Activated CD4-positive, CD25-positive, alpha-beta regulatory T cell treated with anti-CD3 and anti-CD28 coated beads, Interleukin-2, amount 50 U/mL, for 72 hours (primary cell): ENCODE measurements at places on chromosomes 5 and 9.

- DNase-seq = no peak
Observed at GRCh38 chr9:6822696-6823095, 64.9 kb downstream of the KDM4C start.

GRCh38 chr5:45038366-45038987 lies 229.7 kb downstream of the MRPS30 start:
- no peak for DNase-seq

DNA sequence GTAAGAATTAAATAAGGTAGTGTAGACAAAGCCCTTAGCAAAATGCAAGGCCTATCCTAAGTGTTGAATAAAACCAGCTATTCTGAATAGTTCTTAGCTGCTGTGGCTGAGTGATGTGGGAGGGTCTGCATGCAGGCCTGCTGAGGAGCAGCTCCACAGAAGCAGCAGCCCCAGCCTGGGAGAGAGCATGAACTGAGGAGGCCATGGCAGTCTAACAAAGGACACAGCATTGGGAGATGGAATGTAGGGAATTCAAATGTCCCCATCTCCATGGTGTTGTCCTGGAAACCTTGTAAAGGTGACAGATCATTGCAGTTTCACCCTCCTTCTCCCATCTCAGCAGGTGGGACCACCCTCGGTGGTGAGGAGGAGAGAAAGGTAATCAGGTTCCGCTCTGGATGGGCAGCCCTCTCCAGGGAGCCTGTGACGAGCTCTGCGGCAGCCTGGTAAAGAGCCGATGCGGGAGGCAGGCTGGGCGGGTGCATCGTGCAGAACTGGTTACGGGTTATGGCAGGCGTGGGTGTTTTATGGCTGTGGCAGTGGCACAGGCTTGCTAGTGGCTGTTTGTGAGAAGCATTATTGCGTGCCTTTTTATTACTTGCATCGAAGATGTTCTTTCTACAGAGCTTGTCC lies 199.9 kb upstream of the GLRA1 start:
- DNase-seq = no peak

- DNase-seq = no peak
Observed at GRCh38 chr9:114308361-114308950, 14.4 kb upstream of the ORM1 start.

- DNase-seq = no peak
Observed at GRCh38 chr9:81685763-81686613, 3.4 kb downstream of the TLE1 start.

DNA sequence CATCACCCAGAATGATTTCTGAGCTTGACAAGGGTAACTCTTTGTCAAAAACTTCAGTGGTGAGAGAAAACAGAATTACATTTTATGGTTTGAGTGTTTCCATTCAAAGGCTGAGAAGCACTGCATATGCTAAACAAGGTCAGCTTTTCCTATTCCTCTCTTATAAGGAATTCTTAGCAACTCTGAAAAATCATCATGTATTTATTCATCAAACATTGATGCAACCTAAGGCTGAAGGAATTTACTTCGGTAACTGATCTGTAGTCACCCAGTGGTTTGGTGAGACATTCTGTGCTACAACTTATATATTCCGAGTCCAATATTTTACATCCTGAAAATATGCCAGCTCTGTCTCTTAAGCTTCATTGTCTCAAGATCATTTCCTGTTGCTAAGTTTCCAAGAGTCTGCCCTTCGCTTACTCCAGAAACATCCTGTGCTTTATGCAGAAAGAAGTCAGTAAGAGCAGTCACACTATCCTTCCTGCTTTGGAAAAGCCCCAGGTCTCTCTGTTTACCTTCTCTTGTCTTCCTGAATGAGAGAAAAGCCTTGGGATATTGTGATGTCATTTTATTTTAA lies 176.6 kb upstream of the TBCA start:
- DNase-seq = no peak

DNA sequence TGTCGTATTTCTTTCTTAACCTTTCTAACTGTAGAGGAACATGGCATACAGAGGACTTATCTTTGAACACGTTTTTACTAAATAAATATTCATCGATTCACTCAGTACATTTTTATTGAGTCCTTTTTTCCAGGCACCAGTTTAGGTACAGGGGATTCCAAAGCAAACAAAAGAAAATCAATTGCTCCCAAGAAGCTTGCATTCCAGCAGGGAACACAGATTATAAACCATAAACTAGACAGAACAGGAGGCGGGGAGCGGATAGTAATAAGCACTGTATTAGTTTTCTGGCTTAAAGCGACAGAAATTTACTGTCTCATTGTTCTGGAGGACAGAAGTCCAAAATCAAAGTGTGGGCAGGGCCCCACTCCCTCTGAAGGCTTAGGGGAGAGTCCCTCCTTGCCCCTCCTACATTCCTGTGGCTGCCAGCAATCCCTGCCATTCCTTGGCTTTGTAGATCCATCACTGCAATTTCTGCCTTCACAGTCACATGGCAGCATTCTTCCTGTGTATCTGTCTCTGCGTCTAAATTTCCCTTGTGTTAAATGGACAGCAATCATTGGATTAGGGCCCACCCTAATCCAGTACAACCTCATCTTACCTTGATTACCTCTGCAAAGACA lies 115.5 kb downstream of the COL23A1 start:
- DNase-seq = no peak

DNA sequence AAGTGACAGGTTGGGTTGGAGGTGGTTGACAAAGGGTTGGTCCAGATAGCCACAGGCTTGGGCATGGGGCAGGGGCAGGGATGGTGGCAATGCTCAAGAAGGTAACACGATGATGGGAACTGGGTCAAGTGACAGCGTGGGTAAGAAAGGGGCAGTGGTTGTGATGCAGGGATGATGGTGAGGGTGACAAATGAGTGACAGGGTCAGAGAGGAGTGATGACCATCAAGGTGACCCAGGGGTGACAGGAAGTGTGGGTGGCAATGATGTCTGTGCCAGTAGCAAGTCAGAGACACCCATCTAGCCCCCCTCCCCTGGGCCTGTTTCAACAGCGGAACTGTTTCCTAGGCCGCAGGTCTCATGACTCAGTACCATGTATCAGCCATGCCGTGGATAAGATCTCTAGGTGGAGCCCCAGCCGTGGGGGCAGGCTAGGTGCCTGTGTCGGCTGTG lies 20.5 kb downstream of the AQP3 start:
- DNase-seq = no peak

DNA sequence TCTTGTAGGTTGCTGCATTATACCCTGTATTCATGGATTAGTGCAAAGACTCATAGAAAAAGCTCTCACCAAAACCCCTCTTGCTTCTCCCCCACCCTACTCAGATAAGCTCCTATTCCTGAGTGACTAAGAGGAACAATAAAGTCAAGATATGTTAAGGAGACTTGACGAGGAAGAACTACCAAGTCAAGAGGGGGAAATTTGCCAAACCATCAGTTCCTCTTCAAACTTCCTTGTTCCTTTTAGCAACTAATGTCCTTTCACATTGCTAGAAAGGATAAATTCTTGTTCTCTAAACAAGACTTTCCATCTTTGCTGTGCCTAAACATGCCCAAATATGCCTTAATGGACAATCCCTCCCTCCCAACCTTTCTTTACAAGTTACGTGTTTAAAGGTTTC lies 27.0 kb downstream of the CNOT8 start:
- no peak for DNase-seq

GRCh38 chr9:123834889-123835562 lies 94.9 kb downstream of the DENND1A start:
- no peak for DNase-seq

DNA sequence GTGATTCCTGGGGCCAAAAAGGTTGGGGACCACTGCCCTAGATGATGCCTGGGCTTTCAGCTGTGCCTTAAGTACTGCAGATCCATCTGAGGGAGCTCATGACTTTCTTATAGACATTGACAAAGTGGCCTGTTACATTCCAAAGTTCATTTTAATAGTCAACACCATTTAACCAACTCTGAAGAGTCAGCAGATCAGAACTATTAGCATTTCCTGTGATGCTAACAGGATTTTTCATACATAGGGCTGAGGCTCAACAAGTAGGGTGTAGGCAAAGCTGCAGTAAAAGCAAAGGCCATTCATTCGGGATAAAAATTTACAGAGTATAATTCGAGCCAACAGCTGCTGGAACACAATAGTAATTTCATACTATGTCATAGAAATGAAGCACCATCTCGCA lies 105.4 kb downstream of the LPAR1 start:
- DNase-seq = no peak

DNA sequence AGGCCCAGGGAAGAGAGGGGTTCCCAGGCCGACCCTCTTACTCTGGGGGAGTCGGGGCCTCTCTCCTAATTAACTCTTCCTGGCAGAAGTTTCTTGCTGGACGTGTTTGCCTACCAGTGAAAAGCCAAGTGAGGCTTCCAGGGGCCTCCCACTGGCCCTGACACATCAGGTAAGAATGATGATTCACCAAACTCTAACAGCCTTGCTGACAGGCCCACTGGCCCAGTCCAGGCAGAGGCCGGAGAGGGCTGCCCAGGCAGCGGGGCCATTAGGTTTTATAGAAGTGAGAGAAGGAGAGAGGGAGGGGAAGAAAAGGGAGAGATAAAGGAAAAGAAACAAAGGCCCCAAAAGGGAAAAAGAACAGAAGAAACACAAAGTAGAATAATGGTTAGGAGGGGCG lies 50.8 kb upstream of the FOXE1 start:
- no peak for DNase-seq

DNA sequence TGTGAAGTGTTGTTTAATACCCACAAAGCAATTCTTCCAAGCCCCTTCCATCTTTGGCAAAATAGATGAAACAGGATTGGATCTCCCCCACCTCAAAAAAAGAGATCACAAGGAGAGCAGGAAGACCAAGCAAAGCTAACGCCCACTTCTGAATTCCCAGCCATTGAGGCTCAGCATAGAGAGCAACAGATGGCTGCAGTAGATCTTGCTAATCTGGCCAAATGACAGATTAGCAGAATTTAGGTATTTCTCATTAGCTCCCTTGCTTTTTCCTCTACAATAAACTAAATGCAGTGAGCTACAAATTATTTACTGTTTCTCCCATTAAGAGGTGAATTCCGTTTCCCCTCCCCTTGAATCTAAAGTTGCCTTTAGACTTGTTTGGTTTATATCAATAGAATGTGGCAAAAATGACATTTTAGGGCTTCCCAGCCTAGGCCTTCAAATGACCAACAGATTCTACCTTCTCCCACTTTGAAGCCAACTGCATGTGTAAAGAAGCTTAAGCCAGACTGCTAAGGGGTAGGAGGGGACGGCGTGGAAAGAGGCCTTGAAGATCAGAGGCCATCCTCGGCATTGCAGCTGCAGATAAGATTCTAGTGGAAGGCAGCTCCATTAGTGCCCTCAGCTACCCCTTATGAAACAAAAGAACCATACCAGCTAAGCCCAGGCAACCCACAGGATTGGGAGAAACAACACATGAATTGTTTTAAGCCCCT lies 56.8 kb upstream of the CPEB4 start:
- no peak for DNase-seq

GRCh38 chr9:12956805-12957204 lies 182.0 kb downstream of the LURAP1L start:
- DNase-seq = no peak

- no peak for DNase-seq
Observed at GRCh38 chr5:124671193-124671592, 75.2 kb downstream of the ZNF608 start.

GRCh38 chr9:8329561-8330283 lies 530.1 kb upstream of the DMAC1 start:
- DNase-seq = no peak

DNA sequence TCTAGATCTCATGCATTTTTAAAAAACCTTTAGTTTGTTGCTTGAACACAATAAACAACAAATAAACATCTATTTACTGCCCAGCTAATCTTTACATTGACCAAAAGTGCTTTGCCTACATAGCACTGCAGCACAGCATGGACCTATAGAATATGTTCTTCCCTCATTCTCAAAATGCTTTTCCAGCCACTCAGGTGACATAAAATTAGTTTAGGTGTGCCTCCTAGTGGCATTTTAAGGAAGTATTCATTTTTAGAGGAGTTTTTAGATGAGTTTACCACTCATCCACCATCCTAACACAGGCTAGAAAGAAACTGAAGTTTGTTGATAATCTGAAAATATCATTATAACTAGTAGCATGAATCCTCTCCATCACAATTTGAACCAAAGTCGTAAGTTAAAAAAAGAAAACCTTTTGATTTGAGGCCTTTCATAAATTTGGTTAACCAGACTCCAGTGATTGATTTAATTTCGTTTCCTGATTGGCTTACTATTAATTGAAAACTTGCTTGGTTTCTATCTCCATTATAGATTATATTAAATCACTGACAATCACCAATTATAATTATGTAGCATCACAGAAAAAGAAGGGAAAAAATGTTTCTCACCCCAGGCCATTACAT lies 12.6 kb downstream of the PLGRKT start:
- DNase-seq = no peak

DNA sequence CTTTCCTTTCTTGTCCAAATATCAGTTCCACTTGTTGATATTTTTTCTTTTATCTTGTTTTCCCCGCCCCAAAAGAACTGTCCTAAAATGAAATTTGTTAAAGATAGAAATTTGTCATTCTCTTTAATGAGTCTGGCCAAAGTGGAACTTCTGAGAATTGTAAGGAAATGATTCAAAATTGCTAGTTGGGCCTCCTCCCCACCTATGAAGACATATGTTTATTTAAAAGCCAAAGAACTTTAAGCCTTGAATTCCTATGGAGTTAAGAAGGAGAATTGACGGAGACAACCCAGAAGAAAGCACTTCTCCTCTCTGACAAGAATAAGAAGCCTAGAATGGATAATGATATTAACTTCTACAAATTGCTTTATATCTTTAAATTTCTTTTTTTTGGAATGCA lies 59.1 kb upstream of the ALDH1A1 start:
- DNase-seq = no peak

- DNase-seq = no peak
Observed at GRCh38 chr5:57055731-57056130, 103.8 kb upstream of the MIER3 start.

- no peak for DNase-seq
Observed at GRCh38 chr5:172886974-172887501, 53.0 kb downstream of the ERGIC1 start.

DNA sequence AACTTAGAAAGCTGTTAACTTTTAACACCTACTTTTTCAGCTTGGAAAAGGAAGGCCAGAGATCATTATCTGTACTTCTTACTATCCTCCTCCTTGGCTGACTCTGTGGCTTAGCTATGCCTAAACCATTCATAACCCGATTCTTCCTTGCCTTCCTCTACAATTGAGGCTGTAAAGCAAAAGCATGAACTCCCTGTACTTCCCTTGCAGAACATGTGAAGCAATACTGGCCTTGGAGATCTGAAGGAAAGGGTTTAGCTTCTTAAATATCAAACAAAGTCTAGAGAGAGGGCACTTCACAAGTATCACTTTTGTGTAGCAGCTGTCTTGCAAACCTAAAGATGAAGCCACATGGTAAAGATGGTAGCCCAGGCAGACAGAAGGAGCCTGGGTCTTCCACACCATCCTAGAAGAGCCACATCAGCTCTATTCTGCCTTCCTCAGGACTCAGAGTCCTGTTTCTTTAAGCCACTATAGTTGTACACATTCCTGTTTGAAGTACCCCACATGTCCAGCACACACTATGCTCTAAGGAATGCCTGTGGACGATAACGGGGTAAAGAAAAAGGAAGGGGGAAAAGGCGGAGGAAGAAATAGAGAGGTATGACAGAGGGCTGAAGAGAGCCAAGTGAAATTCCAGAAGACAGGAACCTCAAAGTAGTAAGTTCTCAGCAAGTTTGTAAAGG lies 169.2 kb downstream of the SLIT3 start:
- no peak for DNase-seq
